Kidney (tissue), 22 donors: ENCODE measurements at places on chromosomes 3 and 15. TPM values are rescaled to one million over a fixed set of nuclear protein-coding genes. Genes with fewer than 3 reads are reported as not detected.

GRCh38 chr15:101045835-101046691 lies 126.9 kb downstream of the LRRK1 start:
- DNase-seq = peak; percentile 27

Gene CCR8
- not detected for polyA plus RNA-seq

DNA sequence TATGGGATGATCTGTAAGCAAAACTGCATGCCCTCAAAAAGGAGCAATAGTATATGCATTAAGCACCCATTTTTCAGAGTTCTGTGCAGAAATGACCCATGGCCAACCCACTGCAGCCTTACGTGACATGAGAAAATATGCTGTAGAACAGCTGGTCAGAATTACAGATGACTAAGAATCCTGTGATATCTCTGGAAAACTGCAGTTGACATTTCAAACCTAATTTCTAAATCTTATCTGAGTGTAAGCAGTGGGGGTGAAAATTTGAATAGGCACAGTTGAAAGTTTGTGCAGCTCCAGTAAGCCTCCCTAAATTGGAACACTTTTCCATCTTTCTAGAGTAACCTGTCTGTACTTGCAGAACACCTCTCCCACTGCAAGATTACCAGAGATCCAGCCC lies 28.7 kb upstream of the COL6A6 start:
- DNase-seq = no peak

Gene CALML4
- polyA plus RNA-seq = 54.7 TPM
